ENCODE measurements at places on chromosomes 2 and 18.

GRCh38 chr2:133802409-133803039 is 234.3 kb upstream of the NCKAP5 start:
- DNase-seq = no peak

DNA sequence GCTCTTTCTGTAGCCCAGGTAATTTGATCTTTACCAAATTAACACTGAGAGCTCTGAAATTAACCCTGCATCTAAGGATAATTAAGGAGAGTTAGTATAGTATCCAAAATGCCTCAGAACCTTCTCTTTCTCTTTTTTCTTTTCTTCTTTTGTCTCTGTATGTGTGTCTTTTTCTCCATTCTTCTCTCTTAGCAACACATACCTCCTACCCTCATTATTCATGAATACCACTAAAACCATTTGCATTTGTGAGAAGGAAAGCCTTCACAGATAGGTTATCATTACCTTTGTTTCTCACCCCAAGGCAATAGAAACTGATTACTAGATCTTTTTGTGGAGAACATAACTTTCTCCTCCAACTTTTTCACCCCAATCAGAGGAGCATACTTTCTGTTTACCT is 376.5 kb upstream of the NXPH2 start:
- no peak for DNase-seq

- no peak for DNase-seq
Observed at GRCh38 chr2:202022755-202023154, 10.9 kb upstream of the FZD7 start.

- DNase-seq = no peak
Observed at GRCh38 chr2:24861500-24861899, 58.5 kb downstream of the ADCY3 start.

- no peak for DNase-seq
Observed at GRCh38 chr18:47316924-47317323, 65.5 kb upstream of the SKOR2 start.

GRCh38 chr2:211026109-211026508 is 469.7 kb downstream of the CPS1 start:
- DNase-seq = no peak

GRCh38 chr2:75788154-75788553 is 77.4 kb upstream of the GCFC2 start:
- no peak for DNase-seq

DNA sequence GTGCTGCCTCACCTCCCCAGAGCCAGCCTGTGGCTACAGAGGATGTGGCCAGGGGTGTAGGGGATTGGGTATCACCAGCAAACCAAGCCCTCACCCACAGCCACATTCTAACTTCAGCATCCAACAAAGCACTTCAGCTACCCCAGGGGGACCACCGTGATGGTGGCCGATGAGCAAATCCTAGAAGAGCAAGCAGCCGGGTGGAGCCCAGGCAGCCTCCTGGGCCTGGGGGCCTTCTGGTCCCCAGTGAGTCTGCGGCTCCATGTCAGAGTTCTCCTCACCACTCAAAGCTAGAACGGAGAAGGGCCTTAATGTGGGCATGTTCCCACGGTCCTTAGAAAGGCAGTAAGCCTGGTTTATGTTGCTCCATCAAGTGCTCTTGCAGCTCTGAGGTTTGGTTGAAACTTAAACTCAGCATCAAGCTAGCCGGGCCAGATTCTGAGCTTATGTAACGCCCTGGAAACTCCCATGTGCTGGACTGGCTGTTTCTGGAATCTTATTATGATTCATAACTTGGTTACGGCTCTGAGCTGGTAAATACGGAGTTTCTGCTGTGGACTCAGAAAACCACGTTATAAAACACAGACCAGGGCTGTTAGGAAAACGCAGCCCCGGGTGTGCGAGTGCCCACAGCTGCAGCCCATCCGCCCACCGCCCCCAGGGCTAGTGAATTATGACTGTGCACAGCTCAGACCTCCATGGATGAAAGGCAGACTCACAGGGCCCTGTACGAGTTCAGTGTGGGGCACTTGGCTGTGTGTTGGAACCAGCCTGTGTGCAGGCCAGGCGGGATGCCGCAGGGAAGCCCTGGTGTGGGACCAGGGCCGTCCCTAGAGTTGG is 99.8 kb downstream of the SEPTIN10 start:
- peak; percentile 4 for DNase-seq

- DNase-seq = no peak
Observed at GRCh38 chr2:168683996-168684395, 118.4 kb upstream of the NOSTRIN start.

- no peak for DNase-seq
Observed at GRCh38 chr2:71858071-71858470, 289.6 kb downstream of the CYP26B1 start.

GRCh38 chr2:88590998-88591613 is 36.2 kb downstream of the EIF2AK3 start:
- peak; percentile 73 for DNase-seq

- DNase-seq = no peak
Observed at GRCh38 chr2:23381084-23381483, 3.9 kb upstream of the KLHL29 start.

DNA sequence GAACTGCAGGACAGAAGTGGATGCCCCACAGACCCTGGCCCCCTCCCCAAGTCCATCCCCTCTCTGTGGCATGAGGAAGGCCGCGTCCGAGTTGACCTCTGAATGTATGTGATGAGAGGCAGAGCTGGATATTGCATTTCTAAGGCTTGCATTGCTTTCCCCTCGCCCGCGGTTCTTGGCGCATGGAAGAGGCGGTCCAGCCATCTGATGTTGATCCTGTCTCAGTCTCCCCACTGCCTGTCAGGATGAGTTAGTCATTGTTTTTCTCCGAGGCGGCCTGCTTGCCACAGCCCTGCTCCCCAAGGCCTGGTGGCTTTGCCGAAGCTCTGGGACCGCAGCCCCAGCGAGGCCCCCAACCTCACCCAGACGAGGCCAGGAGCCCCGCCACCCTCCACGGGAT is 88.6 kb downstream of the SMAD7 start:
- no peak for DNase-seq

GRCh38 chr2:178628605-178629004 is 148.3 kb downstream of the PLEKHA3 start:
- no peak for DNase-seq

DNA sequence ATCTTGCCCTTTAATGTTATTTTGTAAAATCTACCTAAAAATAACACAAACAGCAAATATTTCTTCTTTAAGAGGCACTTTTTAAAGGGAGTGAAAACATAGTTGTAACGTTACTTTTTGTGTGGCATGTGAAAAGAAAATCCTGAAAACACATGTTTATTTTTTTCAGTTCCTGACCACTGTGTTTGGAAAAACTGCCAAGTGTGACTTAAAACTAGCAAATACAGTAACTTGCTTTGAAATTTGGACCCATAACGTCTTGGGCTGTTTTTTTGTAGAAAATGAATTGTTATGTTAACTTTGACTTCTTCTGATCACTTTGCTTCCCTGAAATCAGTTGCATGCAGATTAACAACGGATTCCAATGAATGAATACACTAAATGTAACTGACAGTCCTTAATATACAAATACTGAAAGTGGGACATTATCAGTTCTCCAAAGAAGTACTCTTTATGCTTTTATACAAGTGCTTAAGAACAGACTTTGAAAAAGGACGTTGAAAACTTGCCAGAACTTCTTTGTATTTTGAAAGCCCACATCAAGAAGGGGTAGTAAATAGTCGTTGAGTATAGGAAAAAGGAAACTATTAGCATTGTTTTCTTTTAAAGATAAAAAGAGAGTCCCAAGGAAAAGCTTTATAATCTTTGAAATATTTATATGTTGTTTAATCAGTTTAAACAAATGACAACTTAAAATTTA is 96.1 kb upstream of the ZEB2 start:
- DNase-seq = no peak

GRCh38 chr2:180670302-180671003 is 310.0 kb upstream of the UBE2E3 start:
- no peak for DNase-seq

DNA sequence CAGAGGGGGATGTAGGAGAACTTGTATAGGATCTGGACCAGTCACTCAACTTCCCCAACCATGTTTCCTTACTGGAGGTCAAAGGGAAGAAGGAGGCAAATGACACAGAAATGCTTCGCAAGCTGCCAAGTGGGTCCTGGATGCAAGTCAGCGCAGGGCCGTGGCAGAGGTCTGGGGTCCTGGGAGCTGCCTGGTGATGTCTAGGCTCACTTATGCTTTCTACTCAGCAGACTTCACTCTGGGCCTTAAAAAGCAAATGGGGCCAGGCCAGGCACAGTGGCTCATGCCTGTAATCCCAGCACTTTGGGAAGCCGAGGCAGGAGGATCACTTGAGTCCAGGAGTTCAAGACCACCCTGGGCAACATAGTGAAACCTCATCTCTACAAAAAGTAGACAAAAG is 19.9 kb downstream of the HS1BP3 start:
- DNase-seq = no peak

DNA sequence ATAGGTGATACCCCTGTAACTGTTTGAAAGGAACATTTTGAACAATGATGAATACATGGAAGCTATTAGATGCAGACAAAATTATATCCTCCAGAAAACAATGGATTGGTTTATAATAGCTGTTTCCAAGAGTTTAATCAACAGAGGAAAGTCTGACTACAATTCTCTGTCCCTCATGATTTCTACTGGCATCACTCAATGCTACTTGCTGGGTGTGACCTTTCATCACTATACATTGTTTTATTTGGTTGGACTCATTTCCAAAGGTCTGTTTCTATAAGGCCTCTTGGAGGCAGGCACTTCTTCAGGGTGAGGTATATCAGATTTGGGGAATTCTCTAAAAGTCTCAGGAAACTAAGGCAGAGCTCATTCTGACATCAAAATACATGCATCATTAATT is 636.1 kb upstream of the SLC8A1 start:
- no peak for DNase-seq

DNA sequence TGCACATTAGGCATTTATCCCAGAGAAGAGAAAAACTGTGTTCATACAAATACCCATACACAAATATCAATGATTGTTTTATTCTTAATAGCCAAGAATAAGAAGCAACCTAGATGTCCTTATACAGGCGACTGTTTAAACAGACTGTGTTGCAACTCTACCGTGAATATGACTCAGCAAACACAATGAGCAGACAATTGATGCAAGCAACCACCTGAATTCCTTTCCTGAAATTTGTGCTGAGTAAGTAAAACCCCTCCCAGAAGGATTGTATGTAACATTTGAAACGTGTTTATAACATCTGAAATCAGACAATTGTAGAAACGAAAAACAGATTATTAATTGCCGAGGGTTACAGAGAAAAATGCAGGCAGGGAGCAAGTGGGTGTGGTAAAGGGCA is 621.9 kb upstream of the SOX11 start:
- no peak for DNase-seq
